ENCODE measurements at places on chromosomes 12 and 14.

DNA sequence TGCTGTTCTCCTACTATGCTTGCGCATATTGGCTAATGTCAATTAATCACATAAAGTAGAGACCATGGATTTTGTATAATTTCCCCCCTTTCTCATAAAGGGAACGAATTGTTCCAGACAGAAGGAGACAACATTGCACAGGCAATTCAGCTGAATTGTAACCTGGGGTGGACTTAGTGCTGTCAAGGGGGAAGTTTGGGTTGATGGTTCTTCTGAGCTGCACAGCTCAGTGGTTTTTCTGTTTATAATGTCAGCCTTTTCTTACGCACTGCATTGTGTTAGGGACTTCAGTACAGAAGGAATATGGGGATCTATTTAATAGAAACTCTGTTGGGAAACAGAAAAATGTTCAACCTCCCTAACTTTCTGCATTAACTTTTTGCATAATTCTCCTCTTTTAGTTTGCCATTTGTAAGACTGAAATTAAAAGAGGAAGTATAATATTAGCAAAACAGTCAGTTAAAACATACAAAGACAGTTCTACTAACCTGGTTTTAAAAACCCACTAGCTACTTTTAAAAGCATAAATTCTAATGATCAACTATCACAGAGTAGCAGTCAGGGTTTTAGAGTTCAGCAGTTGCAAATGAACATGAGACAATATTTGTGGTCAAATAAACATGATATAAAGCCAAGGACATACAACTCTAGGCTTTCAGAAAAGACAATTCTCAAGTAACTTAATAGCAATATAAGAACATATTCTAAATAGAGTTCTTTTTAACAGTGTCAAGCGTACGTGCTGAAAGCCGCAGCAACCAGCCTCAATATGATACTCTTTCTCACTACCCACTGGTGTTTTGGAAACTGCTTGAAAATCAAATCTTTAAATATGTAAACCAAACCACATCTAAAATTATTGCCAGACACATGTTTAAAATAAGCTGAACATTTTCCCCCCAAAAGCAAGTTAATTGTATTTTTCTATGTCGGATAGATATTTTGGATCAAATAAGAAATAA lies 393.0 kb downstream of the FSCB start:
- no peak overlapping the region for H3K4me3 ChIP-seq
- H3K36me3 ChIP-seq, result no peaks in the 10 kb centered on the region
- H3K27me3 ChIP-seq, result no peaks in the 10 kb centered on the region
- H3K4me1 ChIP-seq, result no peaks in the 10 kb centered on the region
- H3K27ac ChIP-seq, result no peak overlapping the region

DNA sequence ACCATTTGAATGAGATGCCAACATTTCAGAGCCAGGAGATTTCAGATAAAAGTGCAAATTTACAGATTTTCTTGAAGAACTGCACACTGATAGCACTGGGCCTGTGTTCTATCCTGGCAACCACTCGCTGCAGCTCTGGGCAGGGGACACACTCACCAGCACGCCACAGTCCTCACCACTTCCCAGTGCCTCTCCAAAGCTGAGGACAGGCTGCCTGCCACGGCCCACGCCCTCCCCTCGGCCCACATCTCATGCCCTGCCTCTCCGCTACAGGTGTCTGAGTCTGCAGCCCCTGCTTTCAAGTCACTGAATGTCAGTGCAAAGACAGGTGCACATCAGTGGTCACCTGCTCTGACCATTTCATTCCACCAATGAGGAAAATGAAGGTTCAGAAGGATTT lies 12.7 kb downstream of the CAMKK2 start:
- DNase-seq, result no peak
- no peak overlapping the region for H3K27ac ChIP-seq
- H3K27me3 ChIP-seq, result no peaks in the 10 kb centered on the region
- H3K4me1 ChIP-seq, result peaks cover 3% of the 10 kb centered on the region
- H3K4me3 ChIP-seq, result no peak overlapping the region

GRCh38 chr12:38289396-38289795 lies 27.2 kb upstream of the ALG10B start:
- no peak overlapping the region for H3K4me3 ChIP-seq
- H3K4me1 ChIP-seq, result no peaks in the 10 kb centered on the region
- H3K27me3 ChIP-seq, result peaks cover 17% of the 10 kb centered on the region

GRCh38 chr12:19239616-19240234 lies 110.2 kb downstream of the PLEKHA5 start:
- peaks cover 5% of the 10 kb centered on the region for H3K4me1 ChIP-seq
- H3K27me3 ChIP-seq, result peaks cover 2% of the 10 kb centered on the region
- no peak overlapping the region for H3K27ac ChIP-seq
- H3K4me3 ChIP-seq, result no peak overlapping the region
- no peak for DNase-seq
- H3K36me3 ChIP-seq, result no peaks in the 10 kb centered on the region

GRCh38 chr14:54259821-54260220 lies 137.0 kb upstream of the CDKN3 start:
- no peak overlapping the region for H3K27ac ChIP-seq
- H3K4me1 ChIP-seq, result no peaks in the 10 kb centered on the region
- DNase-seq, result no peak
- H3K27me3 ChIP-seq, result peaks cover 10% of the 10 kb centered on the region

DNA sequence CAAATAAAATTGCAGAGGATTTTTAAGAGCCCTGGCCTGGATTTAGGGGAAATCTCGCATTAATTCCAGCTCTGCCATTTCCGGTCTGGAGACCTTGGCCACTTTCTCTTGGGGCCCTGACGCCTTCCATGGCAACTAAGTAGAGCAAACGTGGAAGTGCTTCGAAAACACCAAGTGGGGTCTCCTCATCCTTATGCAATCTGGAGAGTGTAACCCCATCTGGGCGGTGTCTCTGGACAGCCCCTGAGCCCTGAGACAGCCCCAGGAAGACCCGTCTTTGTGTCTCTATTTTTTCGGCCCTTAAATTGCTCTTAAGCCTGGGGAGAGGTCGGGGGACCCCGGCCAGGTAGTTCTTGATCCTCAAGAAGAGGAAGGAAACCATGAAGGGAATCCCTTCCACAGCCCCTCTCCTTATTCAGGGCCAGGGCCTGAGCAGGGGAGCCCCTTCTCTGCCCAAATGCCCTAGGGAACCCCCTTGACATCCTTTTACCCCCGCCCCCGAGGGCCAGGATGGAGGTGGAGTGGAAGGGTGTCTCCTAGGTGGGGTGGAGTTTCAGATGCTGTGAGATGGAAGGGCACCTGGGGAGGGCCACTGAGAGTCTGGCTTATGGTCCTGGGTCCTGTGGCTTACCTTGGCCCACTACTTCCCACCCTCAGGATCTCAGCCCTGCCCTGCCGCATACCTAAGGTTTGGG lies 17.6 kb upstream of the NR4A1 start:
- peaks cover 41% of the 10 kb centered on the region for H3K4me1 ChIP-seq
- peak overlapping the region; percentile 47 for H3K27ac ChIP-seq
- H3K27me3 ChIP-seq, result no peaks in the 10 kb centered on the region

DNA sequence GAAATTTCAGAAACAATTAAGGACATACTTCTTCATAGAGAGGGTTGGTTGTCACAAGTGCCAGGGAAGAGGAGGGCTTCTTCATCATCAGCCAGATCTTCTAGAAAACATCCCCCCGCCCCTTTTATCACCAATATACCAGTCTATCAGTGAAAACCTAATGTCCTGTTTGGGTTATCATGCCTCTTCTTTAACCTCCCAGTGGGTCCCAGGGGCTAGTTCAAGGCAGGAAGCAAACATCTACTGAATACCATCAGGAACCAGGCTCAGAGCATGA lies 13.3 kb upstream of the KRT86 start:
- H3K4me3 ChIP-seq, result no peak overlapping the region
- no peaks in the 10 kb centered on the region for H3K36me3 ChIP-seq
- peaks cover 44% of the 10 kb centered on the region for H3K27me3 ChIP-seq
- DNase-seq, result no peak
- no peaks in the 10 kb centered on the region for H3K4me1 ChIP-seq

DNA sequence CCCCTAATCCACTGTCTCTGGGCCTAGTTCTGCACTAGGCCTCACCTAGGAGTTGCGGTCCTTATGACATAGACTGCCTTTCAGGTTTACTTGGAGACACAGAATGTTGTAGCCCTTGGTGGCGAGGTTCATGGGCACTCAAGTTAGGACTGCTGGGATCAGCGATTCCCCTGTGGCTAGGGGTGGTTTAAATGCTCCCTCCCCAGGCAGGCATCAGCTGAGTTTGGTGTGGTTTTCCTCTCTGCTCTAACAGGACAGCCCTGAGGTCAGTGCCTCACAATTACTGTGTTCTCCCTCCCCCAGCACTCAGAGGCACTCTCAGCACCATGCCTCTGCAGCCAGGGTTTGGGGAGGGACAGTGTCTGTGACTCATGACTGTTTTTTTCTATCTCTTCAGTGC lies 22.2 kb upstream of the RDH16 start:
- no peaks in the 10 kb centered on the region for H3K4me1 ChIP-seq
- DNase-seq, result no peak
- no peak overlapping the region for H3K4me3 ChIP-seq
- H3K27ac ChIP-seq, result no peak overlapping the region
- no peaks in the 10 kb centered on the region for H3K36me3 ChIP-seq

GRCh38 chr12:57844709-57845477 lies 1.6 kb downstream of the CTDSP2 start:
- H3K27ac ChIP-seq, result peak overlapping the region; percentile 92
- H3K4me3 ChIP-seq, result peak overlapping the region; percentile 88
- no peaks in the 10 kb centered on the region for H3K27me3 ChIP-seq
- H3K4me1 ChIP-seq, result peaks cover 54% of the 10 kb centered on the region
- no peaks in the 10 kb centered on the region for H3K36me3 ChIP-seq

DNA sequence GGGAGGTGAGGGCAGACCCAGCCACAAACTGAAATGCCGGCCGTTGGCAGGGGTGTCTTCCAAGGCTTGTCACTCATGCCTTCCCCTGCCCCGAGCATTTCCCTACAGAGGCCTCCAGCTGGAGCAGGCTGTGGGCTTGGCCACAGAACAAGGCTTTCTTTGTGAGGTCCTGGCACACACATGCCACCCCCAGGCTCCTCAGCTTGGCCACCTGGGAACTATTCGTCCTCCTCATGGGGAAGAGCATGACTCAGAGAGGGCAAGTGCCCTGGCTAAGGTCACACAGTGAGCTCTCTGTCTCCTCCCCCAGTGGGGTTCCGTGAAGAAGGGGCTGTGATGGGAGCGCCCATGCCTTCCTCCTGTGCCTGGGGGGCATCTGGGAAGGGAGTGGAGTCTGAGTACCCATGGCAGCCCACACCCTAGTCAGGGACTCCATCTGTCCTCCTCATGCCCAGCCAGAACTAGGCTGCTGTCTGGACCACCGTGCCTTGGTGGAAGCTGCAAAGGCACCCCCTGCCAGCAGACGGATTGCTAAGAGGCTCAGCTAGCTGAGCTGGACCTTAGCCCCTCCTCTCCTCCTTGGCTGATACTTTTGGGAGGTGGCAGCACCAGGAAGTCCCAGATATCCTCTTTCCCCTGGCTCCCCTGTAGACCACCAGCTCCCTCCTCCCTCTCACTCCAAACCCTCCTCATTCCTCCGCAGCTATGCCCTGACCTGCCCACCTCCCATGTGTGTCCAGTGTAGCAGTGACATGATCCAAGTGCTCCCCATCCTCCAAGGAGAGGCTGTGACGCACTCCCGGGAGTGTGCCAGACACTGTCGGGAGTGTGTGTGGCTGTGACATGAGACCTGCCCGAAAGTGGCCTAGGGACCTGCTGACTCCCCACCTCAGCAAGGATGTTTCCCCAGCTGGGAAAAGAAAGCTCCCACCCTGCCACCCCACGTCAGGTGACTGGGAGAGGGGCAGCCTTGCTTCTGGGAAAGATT lies 21.4 kb downstream of the ABCB9 start:
- DNase-seq, result no peak
- no peaks in the 10 kb centered on the region for H3K36me3 ChIP-seq
- H3K4me1 ChIP-seq, result peaks cover 17% of the 10 kb centered on the region

GRCh38 chr12:112705037-112705632 lies 86.4 kb upstream of the RPH3A start:
- no peaks in the 10 kb centered on the region for H3K36me3 ChIP-seq
- H3K4me3 ChIP-seq, result no peak overlapping the region
- DNase-seq, result no peak
- H3K27me3 ChIP-seq, result peaks cover 17% of the 10 kb centered on the region

DNA sequence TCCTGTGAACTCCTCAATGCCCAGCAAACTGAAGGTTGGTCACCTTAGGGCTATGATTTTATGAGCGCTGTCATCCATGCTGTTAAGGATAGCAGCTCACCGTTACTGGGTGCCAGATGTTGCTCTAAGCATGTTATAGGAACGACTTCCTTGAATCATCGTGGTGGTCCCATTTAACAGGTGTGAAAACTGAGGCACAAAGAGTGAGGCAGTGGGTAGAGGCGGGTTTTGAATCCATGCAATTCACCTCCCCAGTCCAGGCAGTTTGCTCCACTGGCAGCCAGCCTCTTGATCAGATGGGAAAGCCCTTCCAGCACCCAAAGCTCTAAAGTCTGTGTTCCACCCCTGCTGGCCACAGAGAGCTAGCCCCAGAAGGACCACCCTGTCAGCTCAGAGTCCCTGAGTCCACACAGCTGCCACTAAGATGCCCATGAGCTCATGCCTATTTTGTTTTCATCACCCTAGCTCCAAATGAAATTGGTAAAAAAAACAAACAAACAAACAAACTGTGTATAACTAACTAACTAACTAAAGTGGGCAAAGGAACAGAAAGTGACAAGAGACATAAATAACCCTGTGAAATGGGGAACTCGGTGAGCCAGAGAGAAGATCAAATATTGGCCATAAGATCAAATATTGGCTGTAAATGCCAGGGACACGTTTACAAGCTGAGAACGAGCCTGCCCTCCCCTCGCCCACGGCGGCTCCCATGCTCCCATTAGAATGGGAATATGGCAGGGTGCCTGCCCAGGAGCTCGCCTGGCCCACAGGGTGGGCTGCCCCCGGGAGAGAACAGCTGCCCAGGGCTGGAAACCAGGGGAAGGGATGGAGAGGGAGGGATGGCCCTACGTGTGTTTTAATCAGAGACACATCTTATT lies 72.3 kb upstream of the RFLNA start:
- peaks cover 16% of the 10 kb centered on the region for H3K27me3 ChIP-seq
- no peaks in the 10 kb centered on the region for H3K36me3 ChIP-seq
- no peak overlapping the region for H3K4me3 ChIP-seq
- no peak for DNase-seq
- no peak overlapping the region for H3K27ac ChIP-seq

DNA sequence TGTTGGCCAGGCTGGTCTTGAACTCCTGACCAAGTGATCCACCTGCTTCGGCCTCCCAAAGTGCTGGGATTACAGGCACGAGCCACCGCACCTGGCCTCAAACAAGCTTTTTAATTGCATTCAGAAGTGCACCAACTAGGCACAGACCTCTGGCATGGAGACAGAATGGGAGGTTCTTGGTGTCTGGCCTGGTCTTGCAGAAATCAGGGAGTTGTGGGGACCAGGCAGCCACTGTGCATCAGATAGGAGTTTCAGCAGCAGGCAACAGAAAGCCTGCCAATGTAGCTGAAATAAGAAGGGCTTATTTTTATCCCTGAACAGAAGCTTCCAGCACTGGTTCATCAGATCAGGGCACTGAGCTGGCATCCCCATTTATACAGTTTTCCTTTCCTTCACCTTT lies 22.2 kb upstream of the TCL1B start:
- DNase-seq, result no peak
- no peaks in the 10 kb centered on the region for H3K36me3 ChIP-seq
- no peak overlapping the region for H3K4me3 ChIP-seq

Measured in activated naive CD4-positive, alpha-beta T cell treated with anti-CD3 and anti-CD28 coated beads for 36 hours (primary cell).